ENCODE measurements at places on chromosomes 7 and 10.
A peak's percentile ranks its signal among the peaks of the same experiment; 100 is the strongest.

DNA sequence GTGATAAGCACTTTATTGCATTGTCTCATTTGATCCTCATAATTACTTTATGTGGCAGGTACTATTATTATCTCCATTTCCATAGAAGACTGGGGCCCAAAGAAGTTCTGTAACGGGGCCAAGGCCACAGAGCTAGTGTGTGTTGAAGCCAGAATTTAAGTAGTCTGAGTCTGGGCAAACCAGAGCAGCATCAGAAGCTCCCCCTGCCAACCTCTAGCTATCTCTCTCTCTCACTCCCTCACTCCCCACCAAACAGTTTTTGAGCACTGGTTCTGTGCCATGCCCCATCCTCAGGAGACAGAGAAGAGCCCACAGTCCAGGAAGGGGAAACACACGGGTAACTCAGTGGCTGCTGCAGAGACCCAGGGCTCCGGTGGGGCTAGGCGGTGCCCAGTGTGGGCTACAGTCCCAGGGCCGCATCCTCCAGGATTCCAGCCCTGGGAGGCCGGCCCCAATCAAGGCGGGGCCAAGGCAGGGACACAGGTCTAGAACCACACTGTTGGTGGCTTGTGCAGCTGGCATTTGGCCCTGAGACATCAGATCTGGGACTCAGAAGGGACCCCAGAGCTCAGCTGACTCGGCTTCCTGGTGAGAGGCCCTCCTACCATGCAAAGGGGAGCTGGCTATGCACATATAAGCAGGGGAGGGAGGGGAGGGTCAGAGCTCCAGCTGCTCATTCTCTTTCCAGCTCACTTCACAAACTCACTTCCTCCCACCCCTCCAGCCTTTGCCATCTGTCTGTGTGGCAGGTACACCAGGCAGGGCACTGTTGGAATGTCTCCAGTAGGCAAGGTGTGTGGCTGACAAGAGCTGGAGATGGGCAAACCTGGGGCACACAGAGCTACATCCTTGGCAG, 34.4 kb downstream of the COL13A1 start:
- DNase-seq: no peak

GRCh38 chr10:128102480-128103228, 23.6 kb downstream of the MKI67 start:
- DNase-seq: no peak

GRCh38 chr7:6167004-6167551, 105.3 kb downstream of the CYTH3 start:
- DNase-seq: no peak

GRCh38 chr7:75928568-75928914, 13.6 kb downstream of the POR start:
- DNase-seq: no peak

DNA sequence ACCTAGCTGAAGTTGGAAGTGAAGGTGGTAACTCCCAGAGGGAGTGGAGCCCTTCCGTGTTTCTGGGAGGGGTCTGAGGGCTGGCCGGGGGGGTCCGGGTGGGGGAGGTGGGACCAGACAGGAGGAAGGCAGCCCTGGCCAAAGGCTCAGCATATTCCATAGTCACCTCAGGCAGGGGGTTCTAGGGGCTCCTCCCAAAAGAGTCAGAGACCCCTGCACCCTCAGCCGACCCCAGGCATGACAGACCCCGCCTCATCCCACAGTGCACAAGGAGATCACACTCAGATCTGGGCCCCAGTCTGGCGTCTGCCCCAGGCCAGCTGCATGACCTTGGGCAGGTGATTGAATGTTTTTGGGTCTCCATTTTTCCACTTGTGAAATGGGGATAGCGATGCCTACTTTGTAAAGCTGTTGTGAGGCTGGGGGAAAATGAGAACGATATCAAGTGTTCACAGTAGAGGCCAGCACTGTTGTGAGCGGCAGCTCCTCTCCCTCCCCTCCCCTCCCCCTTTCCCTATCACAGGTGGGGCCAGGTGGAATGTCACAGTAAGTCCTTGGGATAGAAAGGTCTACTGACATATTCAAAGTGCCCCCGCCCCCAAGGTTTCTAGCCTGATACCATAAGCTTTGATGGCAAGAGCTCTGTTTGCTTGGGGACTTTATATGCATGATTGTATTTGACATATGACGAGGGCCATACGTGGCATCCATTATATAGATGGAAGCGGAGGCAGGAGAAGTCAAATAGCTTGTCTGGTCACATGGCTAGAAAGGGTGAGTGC, 33.3 kb downstream of the DNAJB12 start:
- no peak for DNase-seq

- no peak for DNase-seq
Observed at GRCh38 chr7:96734343-96734742, 24.7 kb upstream of the SEM1 start.

DNA sequence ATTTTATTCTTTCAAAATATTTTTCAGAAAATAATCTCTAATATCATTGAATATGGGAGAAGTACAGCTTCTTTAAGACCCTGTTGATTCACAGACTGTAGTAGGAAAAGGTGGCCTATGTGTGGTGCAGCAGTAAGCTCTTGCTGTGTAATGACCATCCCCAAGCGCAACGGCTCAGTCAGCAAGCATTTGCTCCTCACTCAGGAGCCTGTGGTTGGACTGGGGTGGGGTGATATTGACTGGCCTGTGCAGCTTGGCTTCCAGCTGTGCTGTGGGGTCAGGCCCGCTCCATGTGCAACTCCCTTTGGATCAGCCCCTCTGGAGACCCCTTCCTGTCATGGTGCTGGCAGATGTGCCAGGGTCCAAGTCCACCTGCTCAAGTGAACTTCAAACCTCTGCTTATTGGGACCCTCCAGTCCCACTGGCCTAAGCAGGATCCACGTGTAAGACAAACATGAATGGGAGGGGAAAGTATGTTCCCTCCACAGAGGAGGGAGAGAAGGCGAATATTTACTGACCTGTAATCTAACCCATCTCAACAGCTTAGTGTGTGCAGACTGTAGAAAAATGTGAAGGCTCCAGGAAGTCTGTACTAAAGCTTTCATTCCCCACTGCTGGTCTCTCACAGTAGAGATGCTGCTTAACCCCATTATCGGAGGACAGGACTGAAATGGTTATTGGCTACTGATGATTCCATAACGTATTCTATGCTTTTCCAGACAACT, 239.7 kb downstream of the WDR37 start:
- DNase-seq: no peak

DNA sequence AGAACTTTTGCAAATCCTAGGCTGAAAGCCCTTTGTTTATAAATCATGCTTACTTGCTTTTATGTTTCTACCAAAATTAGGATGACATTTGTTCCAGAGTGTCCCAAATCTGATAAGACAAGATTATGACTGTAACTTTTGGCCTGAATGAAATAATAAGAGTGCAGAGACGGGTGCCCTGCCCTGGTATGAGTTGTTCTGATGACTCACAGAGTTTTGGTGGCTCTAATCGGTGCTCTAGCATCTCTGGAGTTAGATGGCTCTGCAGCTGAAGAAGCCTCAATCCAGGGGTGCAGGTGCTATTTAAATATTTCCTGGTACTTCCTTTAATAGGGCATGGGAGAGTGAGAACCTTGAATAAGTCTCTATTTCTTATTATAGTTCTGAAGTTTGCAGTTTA, 102.2 kb upstream of the ELMO1 start:
- no peak for DNase-seq

- no peak for DNase-seq
Observed at GRCh38 chr10:119498889-119499676, 43.4 kb downstream of the RGS10 start.

DNA sequence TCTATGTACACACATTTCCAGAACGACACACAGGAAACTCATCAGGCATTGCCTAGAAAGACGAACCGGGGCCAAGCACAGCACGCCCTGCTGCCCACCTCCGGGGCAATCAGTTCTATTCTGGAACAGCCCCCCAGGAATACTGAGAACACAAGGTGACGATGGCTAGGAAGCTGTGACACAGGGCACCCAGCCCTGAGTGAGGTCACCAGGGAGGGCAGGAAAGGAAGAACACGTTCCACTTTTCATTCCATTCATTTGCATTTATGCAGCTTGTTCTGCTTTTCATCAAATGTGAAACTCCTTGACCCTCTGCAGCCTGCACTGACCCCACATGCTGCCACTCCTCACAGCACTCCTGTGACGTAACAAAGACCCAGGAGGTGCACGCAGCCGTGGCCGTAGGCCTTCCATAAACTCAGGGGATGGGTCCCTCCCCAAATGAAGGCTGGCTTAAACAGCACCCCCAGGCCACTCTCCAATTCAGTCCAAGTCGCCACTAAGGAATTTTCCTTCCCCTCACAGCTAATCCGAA, 28.9 kb downstream of the MAD1L1 start:
- no peak for DNase-seq

DNA sequence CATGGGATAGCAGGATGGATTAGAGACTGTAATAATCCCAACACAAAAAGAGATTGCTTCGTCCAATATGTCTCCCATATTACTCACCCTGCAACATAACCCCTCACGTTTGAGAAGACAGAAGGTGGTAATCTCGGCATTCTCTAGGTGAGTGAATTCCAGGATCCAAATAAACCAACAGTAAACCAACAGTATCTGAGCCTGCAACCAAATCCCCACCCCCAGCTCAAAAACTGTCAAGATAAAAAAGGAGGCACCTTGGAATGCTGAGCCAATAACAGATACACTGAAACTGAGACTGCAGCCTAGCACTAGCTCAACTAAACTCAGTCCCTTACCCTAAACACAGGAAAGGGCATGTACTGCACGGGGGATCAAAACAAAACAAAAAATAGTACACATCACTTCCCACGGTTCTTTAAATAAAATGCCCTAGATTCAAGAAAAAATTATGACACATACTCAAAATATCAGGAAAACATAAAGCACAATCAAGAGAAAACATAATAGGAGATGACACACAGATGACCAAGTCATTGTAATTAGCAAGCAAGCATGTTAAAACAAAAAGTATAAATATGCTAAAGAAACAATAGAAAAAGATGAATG, 28.0 kb downstream of the IPMK start:
- DNase-seq: no peak

- no peak for DNase-seq
Observed at GRCh38 chr7:23787272-23787671, 77.3 kb downstream of the STK31 start.

GRCh38 chr10:80320377-80320776, 30.9 kb upstream of the MAT1A start:
- DNase-seq: no peak

GRCh38 chr7:134140889-134141867, 14.0 kb downstream of the LRGUK start:
- peak; percentile 10 for DNase-seq

DNA sequence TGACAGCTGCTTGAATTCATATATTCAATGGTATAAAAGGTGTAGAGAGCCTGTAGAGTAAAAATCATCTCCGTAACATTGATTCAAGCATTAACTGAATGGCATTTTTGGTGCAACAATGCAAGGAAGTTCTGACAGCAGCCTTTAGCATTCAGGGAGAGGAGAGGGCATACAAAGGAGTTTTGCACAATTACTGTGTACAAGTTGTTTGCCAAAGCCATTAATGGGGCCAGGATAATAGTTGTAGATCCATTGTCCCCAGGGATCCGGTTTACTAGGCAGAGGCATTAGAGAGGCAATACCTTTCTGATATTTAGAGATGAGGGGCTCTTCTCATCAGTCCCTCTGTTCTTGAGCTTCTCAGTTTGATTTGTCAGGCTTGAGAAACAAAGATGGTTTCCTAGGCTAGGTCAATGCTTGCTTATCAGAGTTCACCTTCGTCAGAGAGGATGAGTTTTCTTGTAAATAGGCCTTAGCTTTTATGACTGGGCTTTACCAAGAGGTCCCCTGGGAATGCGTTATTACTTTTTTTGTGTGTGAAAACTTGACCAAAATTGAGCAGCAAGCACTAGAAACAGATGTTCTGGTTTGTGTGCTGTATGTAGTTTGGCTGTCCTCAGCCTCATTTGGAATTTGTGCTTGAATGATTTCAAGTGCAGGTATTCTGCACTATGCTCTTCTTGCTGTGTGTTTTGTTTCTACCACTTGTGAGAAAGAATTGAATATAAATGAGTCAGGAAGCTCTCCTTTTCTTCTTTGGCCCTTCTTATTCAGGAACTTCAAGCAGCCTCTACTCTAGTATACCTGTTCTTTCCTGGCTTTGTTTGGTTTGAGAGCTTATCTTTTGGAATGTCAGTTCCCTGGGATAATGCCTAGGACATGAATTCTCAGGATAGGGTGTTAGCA, 32.0 kb downstream of the SND1 start:
- DNase-seq: no peak

- DNase-seq: no peak
Observed at GRCh38 chr7:131546126-131546525, 10.3 kb downstream of the PODXL start.

- DNase-seq: no peak
Observed at GRCh38 chr10:104077663-104078151, 8.0 kb downstream of the COL17A1 start.
